Fibroblast of skin of back (primary cell): ENCODE measurements at places on chromosomes 2 and 18.

DNA sequence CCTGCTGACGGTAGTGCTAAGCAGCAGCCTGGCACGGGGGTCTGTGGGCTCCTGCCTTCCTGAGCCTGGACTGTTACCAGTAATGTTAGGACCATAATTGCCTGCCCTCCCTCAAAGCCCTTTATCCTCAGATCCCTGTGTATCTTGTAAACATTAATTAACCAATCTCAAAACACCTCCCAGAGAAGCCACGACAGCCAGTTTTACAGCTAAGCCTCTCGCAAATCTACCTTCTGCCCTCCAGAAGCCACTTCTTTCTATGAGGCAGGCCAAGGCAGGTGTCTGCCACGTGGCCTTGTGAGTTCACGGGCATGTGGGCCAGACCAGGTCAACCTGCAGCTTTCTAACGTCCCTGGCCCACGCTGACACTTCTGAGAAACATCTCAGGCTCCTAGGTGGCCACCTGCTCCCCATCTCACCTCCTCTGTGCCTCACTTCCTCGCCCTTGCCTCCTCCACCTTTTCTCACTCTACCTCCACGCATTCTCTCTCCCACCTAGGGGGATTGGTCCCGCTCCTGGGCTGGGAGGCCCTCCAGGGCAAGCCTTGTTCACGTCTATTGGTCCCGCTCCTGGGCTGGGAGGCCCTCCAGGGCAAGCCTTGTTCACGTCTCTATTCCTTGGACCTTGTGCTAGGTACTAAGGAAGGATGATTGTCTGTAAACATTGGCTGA, 64.3 kb downstream of the EDAR start:
- no peak for DNase-seq

- no peak for DNase-seq
These were observed 135.7 kb downstream of the NUP35 start for GRCh38 chr2:183259921-183260320.

DNA sequence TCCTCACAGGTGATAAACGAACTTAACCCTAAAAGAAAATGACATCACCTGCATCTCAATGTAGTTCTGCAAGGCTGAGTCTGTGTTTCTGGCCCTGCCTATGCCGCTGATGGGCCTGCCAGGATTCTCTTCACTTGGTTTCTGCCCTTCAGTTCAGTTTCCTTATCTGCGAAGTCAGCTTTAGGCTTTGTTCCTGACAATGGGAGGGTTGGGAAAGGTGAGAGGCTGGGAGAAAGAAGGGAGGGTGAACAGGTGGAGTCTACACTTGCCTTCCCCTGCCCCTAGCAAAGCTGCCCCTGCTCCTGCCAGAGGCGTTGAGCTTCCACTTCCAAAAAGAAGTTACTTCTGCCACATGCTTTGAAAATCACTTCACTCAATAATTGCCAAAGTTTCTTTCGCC, 124.0 kb upstream of the APCDD1 start:
- DNase-seq, result no peak

DNA sequence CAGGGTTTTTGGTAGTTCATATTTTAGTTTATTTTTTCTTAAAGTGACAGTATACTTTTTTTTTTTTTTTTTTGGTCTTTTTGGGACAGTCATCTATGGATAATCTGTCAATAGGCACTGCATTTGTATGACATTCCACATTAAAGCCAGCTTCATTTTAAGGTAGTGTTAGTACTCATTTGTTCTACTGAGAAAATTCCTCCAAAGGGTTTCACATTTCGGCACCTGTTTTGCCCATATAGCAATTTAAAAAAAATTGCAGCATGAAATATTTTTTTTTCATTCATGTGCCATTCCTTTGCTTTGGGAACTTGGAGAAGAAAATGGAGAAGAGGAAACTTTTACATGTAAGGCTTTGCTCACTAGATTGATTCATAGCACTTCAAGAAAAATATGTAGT, 276.3 kb upstream of the TCF4 start:
- DNase-seq, result no peak

- no peak for DNase-seq
These were observed 43.8 kb downstream of the MOB4 start for GRCh38 chr2:197559681-197560080.

DNA sequence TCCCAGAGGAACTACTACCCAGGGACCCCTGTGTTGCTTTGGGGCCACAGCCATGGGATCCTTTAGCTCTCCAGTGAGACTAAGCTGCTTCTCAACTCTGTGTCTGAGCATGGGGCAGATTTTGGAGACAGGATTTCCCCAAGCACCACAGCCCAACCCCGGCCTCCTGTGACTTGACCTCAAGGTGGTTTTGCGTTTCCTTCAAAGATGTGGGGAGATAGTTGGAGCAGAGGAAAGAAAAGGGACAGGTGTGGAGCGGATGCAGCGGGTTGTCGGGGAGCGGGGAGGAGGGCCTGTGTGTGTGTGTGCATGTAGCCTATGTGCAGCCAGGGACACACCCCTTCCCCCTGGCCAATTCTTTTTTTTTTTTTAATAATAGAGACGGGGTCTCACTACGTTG, 10.2 kb downstream of the ARID5A start:
- DNase-seq, result no peak

DNA sequence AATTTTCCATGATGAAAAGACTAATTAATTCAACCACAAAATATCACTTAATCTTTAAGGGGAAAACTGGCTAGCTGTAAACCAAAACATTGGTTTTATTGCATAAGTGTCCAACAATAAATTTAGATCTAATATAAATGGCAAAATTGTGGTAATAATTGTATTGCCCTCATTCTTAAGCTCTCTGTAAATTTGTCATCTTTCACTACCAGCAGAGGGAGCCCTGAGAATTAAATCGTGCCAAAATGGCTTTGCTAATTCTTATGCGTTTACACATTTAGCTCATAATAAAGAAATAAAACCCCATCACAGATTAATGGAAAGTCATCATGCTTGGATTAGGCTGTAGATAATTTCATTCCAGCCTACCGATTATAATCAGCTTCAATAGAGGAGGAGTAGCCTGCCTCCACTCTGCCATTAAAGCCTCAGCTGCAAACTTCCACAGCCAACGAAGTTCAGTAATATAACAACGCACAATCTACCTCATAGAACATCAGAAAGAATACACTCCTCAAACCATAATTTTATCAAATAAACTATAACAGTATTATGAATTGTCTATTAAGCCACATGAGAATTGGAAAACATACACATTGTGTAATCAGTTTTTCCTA, 70.0 kb upstream of the ATP5MC3 start:
- peak; percentile 47 for DNase-seq

- DNase-seq, result no peak
These were observed 78.0 kb downstream of the NDUFA10 start for GRCh38 chr2:239946864-239947728.

DNA sequence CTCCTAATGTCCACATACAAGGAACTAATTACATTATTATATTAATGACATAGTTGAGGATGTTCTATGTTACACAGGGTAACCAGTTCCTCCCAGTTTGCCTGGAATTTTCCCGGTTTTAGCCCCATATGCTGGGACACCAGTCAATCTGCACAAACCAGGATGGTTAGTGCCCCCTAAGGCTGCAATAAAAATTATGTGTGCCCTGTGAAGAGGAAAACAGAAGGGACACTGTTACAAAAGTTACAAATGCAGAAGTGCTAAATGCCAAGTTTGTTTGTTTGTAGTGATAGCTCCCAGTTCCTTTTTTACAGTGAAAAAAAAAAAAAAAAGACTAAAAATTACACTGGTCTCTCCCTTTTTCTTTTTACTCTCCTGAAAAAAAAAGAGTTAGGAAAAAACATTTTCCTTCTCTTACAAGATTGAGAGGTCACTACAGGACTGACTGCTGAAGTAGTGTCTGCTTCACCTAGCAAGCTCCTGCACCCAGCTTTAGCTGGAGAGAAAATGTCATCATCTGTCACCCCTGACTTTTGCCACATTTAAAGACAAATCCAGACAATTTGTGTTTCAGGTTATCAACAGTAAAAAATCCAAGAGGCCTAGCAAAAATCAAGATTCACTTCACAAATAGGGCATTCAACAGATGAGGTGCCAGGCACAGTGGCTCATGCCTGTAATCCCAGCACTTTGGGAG, 3.2 kb downstream of the ANKRD44 start:
- DNase-seq, result no peak

DNA sequence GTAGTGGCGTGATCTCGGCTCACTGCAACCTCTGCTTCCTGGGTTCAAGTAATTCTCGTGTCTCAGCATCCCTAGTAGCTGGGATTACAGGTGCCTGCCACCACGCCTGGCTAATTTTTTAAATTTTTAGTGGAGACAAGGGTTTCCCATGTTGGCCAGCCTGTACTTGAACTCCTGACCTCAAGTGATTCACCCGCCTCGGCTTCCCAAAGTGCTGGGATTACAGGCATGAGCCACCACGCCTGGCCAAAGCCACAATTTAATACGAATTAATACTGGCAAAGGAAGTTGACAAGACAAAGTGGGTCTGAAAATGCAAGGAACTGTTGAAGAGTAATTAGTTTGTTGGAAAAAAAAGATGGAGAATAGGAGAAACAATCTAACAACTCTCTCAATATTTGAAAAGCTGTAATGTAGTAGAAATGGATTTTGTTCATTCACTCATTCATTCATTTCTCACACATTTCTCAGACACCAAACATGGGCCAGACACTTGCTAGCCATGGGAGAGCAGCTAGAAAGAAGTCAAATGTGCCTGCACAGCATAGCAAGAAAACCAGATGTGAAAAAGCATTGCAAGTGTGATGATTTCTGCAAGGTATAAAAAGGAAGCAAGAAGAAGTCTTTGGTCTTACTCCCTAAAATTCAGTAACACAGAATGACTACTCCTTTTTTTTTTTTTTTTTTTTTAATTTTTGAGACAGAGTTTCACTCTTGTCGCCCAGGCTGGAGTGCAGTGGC, 39.4 kb upstream of the ATL2 start:
- no peak for DNase-seq

DNA sequence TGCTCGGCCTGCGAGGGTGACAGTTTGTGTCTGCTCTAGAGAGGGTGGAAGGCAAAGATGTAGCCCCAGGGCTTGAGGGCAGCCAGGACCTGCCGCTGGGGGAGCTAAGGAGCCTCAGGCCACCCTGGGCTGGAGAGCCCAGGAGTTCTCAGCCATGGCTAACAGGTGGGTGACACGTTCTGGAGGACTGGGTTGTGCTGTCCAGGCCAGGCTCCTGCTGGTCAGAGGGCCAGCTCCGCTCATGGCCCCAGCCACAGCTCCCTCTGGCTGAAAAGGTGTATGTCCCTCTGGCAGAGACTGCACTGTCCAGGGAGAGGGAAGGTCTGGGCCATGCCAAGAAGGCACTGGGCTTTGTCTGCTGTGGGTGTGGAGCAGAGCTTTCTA, 19.2 kb downstream of the TMEM185B start:
- DNase-seq, result no peak
